Stimulated activated CD4-positive, alpha-beta T cell treated with anti-CD3 and anti-CD28 coated beads, Interleukin-12 subunit alpha, Interleukin-12 subunit beta, amount 100 ng/mL, for 48 hours (primary cell): ENCODE measurements at places on chromosomes 3 and 15.

GRCh38 chr3:151935446-151935845, 62.0 kb downstream of the SUCNR1 start:
- DNase-seq = no peak

DNA sequence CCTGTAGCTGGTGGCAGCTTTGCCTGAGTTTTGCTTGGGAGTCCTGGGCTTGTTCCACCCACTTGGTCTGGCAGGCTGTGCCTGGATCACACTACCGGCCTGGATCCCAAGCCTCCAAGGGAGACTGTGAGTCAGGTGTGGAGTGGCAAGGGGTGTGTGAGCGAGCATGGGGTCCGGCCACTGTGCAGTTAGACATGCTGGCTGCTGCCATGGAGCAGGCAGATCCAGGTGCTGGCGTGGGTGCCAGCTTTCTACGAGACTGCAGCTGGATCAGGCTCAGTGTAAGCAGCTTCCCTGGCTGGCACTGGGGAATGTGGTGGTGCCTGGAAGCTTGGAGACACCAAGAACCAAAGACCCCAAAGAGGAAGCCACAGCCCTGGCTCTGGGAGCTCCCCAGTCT, 102.0 kb upstream of the BNIP2 start:
- DNase-seq = no peak

- no peak for DNase-seq
These were observed 35.0 kb upstream of the ARID3B start for GRCh38 chr15:74505837-74506514.

DNA sequence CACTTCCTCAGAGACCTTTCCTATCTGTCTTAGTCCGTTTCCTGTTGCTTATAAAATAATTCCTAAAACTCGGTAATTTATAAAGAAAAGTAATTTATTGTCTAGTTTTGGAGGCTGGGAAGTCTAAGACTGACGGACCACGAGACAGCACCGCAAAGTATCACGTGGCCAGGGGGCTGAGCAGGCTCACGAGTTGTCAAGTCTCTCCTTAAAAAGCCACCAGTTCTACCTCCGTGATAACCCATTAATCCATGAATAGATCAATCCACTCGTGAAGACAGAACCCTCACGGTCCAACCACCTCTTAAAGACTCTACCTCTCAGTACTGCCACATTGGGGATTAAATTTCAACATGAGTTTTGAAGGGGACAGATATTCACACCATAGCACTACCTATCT, 821 bp downstream of the LINS1 start:
- no peak for DNase-seq

- no peak for DNase-seq
These were observed 25.3 kb upstream of the PIAS1 start for GRCh38 chr15:68028888-68029207.

DNA sequence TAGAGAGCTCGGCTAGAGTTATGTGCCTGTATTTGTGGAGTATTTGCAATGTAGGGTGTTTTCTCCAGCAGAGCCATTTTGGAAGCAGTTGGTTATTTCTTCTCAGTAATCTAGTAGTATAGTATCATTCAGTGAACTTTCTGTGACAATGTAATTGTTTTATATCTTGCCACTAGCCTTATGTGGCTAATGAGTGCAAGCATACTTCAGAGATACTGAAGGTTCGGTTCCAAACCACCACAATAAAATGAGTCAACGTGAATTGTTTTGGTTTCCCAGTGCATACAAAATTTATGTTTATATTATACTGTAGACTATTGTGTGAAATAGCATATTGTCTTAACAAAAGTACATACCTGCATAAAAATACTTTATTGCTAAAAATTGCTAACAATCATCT, 286.9 kb upstream of the TBL1XR1 start:
- no peak for DNase-seq

DNA sequence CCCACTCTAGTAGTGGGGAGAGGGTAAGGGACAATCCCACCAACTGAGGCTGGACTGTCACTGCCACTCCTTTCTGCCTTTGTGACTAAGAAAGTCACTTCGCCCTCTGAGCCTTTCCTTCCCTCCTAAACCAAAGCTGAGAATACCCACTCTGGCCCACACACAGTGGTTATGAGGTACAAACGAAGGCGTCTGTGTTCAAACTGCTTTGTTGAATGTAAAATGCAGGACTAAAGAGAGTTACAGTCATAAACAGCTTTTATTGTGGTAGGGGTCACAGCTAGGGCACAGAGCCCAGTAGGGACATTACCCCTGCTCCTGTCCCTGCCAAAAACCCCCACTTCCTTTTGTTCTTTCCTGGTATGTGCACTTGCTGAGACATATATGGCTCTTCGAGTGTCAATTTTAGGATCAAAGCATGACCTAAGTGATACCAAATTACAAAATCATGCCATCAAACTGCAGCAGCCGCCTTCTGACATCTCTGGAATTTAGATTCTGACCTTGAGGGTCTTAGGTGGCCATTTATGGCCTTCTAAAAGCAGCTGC, 45.1 kb downstream of the CTDSPL start:
- no peak for DNase-seq

DNA sequence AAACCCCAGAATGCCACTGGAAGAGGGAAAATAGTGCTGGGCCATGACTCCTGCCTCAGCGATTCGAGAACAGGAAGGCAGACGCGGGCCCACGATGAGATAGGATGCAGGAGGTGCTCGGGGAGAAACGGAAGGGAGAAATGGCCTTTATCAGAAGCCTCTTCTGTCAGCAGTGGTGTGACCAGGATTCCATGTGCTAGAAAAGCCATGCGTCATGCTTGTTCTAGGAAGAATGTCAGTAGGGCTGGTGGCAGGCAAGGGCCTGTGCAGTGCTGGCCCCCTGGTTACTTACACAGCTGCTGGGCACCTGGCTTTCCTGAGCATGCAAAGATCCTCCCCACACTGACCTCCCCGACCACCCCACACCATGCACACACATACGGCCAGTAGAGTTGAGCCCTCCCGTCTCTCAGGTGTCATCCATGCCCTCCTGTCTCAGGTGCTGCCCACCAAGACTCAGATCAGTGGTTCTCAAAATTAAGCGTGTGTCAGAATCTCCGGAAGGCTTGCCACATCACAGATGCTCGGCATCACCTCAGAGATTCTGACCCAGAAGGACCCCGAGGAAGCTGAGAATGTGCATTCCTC, 106.7 kb downstream of the ADAMTS17 start:
- no peak for DNase-seq

- DNase-seq = no peak
These were observed 16.2 kb upstream of the DUT start for GRCh38 chr15:48315041-48315440.

DNA sequence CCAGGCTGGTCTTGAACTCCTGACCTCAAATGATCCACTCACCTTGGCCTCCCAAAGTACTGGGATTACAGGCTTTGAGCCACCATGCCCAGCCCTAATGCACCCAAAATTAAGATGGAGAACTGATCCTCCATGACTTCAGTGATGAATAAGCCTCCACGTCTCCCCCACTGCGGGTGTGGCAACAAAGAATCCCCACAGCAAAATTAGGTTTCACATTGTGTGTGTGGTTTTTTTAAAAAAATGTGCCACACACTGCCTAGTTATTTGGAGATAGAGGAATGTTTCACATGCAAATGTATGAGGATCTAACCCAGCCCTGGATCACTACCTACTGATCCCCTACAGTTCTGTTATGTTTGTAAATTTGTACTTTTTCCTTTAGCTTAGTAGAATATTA, 17.3 kb downstream of the HDAC11 start:
- no peak for DNase-seq

- DNase-seq = no peak
These were observed 1074.8 kb upstream of the ALCAM start for GRCh38 chr3:104291878-104292277.

DNA sequence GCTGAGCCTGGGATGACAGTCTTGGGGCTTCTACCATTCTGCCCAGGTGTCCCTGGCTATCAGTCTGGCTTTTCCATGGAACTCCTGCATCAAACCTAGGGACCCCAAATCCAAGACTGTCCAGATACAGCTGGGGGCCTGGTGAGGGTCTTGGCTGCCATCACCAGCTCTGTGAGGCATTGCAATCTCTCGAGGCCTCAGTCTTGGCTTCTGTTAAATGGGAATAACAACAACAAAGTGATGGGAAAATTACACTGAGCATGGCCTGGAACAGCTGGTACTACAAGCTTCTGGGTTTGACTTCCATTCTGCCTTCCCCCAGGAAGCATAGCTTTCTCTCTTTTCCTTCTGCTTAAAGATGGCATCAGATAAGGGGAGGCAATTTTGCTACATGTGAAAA, 50.0 kb upstream of the LCTL start:
- no peak for DNase-seq

DNA sequence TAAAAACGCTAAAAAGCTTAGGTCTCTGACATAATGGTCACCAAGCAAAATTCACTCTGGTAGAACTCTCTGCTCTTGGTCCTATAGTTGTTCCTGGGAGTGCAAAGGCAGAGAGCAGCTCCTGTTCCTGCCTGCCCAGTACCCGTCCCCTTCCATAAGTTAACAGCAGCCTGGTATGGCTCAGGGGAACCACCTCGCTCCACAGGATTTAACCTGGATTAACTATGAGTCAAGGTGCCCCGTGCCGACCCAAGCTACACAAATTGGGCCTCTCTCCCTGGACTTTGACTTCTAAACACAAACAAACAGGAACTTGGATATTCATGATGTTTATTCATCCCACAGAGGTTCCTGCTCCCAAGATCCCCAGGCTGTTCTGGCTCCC, 32.1 kb downstream of the SCAP start:
- DNase-seq = no peak

- DNase-seq = no peak
These were observed 95.1 kb downstream of the RPL39L start for GRCh38 chr3:187044206-187044605.

- no peak for DNase-seq
These were observed 169.1 kb upstream of the IQSEC1 start for GRCh38 chr3:13242364-13242737.

DNA sequence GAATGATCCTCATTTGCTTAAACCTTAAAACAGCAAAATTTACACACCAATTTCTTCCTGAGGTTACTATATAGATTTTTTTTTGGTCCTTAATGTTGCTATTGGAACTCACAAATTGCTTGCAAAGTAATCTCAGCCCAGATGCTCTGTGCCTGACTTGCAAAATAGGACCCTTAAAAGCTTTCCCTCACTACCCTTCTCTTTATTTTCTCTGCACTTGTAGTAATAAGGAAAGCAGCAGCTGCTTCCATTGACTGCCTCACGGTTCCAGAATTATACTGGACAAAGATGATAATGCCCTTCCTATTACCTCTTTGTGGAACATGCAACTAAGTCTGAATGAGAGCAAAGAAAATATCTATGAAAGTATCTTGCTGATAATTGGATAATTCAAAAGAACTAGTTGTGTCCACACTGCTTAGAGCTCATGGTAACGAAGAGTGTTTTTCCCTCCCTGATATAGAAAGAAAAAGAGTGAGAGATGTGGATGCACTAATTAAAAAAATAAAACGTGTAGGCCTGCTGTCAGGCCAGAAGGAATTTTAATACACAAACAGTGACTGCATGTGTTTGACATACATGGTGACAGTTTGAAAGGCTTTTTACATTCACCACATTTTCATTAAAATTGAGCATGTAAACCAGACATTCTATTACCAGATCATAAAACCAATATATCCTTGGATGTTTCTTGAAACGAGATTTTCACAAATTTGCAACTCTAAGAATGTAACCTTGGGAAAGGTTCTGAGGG, 783.1 kb downstream of the GBE1 start:
- no peak for DNase-seq

DNA sequence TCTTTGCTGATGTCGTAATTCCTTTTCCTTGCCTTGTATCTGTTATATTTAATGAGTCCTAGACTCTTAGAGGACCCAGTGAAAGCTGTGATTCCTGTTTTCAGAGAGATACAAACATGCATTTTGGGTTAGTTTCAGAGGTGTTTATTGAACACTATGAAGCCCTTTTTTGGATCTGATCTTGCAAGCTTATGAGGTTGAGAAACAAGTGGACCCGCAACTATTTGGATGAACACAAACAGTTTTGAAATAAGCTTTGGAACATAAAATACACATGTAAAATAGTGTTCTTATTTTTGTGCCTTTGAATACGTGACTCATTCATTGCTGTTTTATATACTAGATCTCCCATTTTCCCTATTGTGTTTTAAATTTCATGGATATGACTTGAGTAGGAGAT, 33.5 kb downstream of the SNRK start:
- DNase-seq = no peak

DNA sequence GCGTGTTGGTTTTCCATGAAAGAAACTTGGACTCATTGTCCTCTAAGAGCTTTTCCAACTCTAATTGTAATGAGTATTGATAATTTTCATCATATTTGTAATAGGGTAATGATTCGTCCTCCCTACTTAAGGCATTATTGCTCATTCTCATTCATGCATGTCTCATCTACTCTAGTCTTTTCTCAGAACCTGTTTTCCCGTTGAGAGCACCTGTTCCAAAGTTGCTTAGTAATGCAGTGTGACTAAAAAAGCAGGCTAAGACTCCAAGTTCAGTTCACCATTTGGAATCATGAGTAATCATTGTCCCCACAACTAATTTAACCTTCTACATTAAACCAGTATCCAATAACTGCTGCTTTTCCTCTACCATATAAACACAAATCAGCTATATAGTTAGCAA, 84.0 kb downstream of the FILIP1L start:
- DNase-seq = no peak

GRCh38 chr3:30871720-30872119, 22.7 kb downstream of the GADL1 start:
- DNase-seq = no peak

- no peak for DNase-seq
These were observed 22.6 kb upstream of the IP6K2 start for GRCh38 chr3:48739617-48739954.

DNA sequence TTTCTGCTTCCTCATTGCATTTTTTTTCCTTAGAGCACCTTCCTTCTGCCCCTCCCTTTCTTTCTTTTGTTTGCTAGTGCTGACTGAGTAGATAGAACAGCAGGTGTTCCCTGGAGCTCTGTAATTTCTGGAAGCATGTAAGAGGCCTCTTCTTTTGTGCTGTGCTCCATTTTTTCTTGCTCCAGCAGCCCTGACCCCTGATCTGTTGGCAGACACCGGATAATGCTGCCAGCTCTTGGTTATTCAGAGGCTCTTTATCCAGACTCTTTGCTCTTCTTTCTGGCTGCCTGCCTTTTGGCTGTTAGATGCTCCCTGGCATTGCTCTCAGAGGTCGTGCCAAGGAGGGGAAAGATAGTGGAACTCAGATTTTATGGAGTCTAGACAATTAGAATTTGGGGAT, 104.4 kb upstream of the RBMS3 start:
- no peak for DNase-seq

DNA sequence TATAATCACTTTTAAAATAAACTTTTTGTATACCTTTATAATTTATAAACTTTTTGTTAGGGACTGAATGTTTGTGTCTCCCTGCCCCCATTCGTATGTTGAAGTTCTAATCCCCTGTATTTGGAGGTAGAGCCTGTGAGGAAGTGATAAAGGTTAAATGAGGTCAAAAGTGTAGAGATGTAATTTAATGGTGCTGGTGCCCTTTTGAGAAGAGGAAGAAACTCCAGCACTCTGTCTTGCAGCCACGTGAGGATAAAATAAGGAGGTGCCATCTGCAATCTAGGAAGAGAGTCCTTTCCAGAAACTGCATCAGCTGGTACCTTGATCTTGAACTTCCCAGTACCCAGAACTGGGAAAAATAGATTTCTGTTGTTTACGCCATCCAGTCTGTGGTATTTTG, 106.1 kb upstream of the RGMA start:
- no peak for DNase-seq
